ENCODE measurements at places on chromosomes 2 and 18.

GRCh38 chr18:48835745-48836170 is 115.0 kb downstream of the SMAD7 start:
- DNase-seq: no peak

- no peak for DNase-seq
These were observed 2.5 kb upstream of the RTP5 start for GRCh38 chr2:241866790-241867645.

GRCh38 chr2:109260886-109261700 is 132.1 kb downstream of the SH3RF3 start:
- DNase-seq: peak; percentile 27

GRCh38 chr2:133484784-133485183 is 83.5 kb downstream of the NCKAP5 start:
- DNase-seq: no peak

- DNase-seq: no peak
These were observed 181.5 kb upstream of the SCN7A start for GRCh38 chr2:166675553-166675952.

DNA sequence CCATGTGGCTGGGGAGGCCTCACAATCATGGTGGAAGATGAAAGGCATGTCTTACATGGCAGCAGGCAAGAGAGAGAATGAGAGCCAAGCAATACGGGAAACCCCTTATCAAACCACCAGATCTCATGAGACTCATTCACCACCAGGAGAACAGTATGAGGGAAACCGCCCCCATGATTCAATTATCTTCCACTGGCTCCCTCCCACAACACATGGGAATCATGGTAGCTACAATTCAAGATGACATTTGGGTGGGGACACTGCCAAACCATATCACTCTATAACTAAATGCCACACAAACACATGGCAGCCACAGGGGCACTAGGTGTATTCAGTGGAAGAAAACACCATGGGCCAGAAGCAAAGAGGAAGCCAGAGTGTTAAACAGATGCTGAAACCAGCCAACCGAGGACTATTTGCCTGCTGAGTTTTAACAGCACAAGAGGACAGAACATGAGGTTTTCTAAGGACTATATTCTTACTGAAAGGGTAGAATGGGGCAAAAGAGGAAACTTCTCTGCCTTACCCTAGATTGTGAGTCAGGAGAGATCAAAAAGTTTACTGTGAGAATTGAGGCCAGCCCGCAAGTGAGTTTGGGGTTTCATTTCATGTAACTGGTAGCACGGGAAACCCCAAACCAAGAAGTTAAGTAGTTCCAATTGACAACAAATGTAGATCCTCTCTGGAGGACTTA is 49.2 kb downstream of the SIGLEC15 start:
- peak; percentile 78 for DNase-seq

DNA sequence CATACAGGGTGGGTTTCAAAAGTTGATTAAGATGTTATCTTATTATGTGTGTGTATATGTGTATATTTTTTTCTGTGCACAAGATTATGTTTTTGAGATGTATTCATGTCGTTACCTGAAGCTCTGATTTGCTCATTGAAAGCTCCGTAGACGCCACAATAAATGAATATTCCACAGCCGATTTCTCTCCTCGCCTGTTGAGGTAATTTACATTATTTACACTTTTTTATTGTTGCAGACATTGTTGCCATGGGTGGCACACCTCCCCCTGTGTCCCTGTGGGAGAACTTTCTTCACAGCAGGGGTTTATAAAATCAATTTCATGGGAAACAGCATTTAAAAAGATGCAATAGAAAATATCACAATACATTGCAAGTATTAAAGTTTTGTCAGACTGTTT is 100.6 kb downstream of the GLI2 start:
- no peak for DNase-seq

DNA sequence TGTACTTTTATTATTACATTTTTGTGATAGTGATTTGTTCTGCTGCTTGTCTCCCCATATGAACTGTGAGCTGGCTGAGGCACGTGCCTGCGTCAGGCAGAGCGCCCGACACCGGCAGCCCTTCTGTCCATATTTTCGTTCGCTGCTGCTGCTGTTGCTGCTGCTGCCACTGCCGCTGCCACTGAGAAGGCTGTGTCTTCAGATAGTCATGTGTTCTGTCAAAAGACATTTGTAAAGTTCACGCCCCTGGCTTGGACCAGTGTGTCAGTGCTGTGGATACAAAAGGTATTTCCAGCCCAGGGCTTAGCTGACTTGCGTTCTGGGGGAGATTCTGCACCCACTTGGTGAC is 47.0 kb downstream of the TWIST2 start:
- DNase-seq: no peak

- no peak for DNase-seq
These were observed 117.3 kb downstream of the MIB1 start for GRCh38 chr18:21857871-21858270.

DNA sequence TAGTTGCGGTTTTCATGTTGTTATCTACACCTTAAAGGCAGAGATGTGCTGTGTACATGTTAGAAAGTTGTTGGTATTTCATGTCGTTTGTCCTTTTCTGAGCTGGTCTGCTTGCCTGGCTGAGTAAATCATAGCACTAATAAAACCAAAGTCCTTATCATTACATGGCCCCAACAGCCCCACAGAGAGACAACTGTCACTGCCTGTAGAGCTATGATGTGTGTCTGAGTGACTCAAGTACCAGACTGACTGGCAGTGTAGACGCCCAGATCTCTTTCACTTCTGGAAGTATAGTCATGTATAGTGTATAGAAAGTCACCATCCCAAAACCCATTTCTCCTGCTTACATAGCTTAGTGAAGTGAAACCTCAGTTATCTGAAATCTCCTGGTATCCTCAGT is 4.3 kb downstream of the SOCS6 start:
- DNase-seq: peak; percentile 11

GRCh38 chr2:396903-397302 is 109.0 kb upstream of the ALKAL2 start:
- DNase-seq: no peak

GRCh38 chr18:54109131-54109683 is 115.3 kb downstream of the MBD2 start:
- peak; percentile 6 for DNase-seq

DNA sequence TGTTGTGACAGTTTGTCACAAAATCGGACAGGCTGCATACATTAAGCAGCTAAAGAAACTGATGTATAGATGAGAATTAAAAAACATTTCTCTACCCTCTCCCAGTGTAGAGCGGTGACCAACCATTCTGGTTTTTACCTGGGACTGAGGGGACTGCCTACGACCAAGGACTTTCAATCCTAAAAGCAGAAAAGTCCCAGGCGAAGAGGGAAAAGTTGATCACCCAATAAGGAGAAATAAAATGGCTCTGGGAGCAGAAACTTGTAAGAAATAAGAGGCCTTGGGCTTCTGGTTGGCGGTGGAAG is 30.9 kb upstream of the YPEL5 start:
- DNase-seq: no peak

- no peak for DNase-seq
These were observed 348.8 kb downstream of the METTL4 start for GRCh38 chr18:2222270-2223185.

DNA sequence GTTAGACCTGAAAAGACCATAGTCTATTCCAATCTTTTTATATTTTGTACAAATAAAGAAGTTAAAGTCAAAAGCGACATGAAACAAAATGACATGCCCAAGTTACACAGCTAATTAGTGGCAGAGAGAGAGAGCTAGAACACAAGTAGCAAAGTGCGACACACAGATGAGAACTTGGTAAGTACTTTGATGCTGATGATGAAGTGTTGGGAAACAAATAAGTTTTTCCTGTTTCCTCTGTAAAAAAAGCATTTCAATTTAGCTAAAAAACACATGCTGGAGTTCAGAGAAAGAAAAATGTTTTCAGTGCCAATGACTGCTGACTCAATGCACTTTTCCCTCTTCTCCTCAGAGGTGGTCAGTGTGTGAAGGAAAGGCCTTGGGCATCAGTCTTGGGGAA is 226.9 kb downstream of the PAX3 start:
- DNase-seq: no peak

DNA sequence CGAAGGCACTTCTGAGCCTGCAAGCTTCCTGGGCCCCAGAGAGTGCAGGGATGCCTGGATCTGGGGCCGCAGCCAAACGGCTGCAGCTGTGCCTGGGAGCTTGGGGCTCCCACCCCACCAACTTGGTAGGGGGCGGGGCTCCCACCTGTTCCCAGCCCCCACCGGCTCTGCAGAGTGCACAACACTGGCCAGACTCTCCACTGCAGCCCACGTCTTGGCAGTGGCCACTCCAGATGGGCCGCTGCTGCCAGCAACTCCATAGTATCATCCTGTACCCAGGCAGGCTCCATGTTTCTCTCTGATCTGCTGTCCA is 9.9 kb downstream of the DYSF start:
- DNase-seq: no peak

- DNase-seq: no peak
These were observed 113.3 kb upstream of the DNMT3A start for GRCh38 chr2:25454824-25455611.

DNA sequence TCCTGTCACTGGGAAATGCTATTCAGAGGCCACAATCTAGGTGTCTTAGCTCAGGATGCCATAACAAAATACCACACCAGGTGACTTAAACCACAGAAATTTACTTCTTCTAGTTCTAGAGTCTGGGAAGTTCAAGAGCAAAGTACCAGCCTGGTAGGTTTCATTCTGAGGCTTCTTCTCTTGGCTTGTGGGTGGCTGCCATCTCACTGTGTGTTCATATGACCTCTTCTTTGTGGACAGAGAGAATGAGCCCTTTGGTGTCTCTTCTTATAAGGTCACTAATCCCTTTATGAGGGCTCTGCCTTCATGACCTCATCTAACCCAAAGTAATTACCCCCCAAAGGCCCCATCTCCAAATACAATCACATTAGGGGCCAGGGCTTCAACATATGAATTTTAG is 57.3 kb downstream of the RHOB start:
- no peak for DNase-seq

DNA sequence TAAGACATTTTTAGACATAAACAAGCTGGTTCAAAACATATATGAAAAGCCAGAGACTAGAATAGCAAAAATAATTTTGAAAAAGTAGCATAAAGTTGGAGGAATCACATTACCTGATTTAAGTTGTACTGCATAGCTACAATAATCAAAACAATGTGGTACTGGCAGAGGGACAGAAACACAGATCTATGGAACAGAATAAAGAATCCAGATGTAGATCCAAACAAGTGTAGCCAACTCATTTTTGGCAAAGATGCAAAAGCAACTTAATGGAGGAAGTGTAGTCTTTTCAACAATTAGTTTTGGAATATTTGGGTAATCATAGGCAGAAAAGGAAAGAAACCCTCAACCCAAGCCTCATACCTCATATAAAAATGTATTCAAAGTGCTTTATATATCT is 278.7 kb upstream of the ZNF521 start:
- peak; percentile 20 for DNase-seq

GRCh38 chr18:13465124-13465446 is 246.5 kb downstream of the LDLRAD4 start:
- DNase-seq: no peak

DNA sequence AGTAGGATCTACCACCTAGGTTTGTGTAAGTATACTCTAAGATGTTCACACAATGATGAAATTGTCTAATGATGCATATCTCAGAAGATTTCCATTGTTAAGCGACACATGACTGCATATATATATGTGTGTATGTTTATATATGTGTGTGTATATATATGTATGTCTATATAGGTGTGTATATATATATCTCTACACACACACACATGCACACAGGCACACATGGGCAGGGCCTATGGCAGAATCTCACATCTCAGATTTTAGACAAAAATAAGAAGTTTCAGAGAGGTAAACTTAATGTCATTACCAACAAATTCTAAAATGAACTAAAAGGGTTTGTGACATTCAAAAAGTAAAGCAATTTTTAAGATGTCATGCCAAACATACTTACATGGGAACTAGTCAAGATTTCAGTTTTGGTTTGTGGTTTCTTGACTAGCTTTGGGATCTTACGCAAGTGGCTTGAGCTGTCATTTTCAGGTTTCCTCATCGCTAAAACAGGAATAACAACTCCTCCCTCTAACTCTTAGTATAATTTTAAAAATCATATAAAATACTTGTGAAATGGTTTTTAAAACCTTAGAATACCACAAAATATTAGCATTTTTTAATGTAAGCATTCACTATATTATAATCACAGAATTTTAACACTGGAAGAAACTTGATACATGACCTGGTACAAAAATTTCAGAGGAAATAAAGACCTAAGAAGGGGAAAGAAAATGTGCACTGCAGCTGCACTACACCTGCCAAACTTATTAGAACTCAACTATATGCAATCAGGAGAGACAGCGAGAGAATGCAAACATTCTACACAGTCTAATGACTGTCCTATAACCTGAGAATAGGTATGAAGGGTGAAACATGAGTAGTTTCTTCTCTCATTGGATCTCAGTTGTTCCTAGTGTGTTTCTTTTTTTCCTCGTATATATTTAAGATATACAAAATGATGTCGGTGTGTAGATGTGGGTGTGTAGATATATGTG is 75.7 kb downstream of the TTC21B start:
- DNase-seq: peak; percentile 9

DNA sequence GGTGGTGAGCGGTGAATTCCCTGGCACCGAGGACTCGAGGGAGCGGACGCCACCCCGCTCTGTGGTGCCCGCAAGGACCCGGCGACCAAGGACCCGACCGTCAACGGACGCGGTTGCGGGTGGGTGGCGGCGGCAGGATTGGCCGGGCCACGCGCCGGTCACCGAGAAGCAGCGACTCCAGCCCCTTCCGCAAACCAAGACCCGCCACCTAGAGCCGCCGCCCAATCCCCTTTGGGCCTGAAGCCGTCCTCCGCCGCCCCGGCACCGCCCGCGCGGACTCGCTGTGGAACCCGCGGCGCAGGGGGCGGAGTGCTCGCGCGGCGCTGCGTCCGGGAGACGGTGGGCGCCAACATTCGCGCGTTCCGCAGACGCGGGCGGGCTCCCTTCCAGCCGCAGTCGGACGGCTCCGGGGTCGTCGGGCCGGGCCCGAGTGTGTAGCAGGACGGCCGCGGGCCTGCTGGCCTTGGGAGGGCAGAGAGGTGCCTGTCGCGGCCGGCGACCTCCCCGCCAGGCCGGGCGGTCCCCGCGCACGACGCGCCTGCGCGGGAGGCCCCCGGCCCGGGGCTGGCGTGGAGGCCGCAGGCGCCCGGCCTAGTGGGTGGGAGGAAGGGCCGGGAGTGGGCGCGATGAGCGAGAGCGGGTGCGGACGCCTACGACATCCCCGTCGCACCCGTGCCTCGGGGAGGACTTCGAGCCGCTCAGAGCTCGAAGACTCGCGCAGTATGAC is at the start of the genes FAM228B and PFN4:
TSS of gene FAM228B (plus strand) at position 275 of the 727 bp plus-strand sequence. CDS start 893 bp downstream, outside the sequence.
TSS of gene PFN4 (minus strand) at position 140 of the 727 bp plus-strand sequence. CDS start 799 bp downstream, outside the sequence.
- peak; percentile 89 for DNase-seq
